ENCODE measurements at places on chromosomes 7 and 10.

DNA sequence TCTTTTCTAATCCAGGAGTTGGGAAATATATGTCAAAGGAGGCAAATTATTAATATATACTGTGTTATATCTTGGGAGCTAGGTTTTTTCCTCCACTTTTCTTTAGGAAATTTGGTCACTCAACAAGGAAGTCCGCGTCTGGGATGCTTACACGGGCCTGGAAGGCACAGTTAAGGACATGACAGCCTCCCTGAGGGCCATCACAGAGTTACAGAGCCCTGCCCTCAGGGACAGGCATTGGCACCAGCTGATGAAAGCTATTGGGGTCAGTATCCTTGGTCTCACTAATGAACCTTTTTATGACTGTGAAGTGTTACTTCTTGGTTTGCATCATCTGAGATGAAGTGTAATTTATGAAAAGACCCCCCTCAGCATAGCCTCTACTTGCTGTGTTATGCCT is 74.7 kb downstream of the DNAH11 start:
- no peak for DNase-seq

- no peak for DNase-seq
These were observed 3.6 kb downstream of the ZSCAN21 start for GRCh38 chr7:100053215-100053614.

DNA sequence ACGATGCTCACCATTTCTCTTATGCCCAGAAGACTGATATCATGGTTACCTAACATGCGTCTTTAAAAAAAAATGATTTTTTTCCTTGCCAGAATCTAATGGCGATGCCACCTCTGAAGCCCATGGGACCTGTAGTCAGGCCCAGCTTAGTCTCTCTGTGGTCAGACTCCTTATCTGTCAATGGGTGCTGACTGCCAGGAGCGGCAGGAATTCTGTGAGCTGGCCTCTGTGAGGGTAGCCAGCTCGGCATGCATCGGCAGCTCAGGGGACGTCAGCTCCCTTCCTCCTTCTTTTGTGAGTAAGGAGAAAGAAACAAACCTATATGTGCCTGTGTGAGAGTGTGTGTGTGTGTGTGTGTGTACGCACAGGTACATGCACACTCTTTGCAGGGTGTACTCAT is 49.9 kb upstream of the ZRANB1 start:
- no peak for DNase-seq

GRCh38 chr7:151248346-151249033 is at the start of gene SMARCD3:
SMARCD3 (minus strand) TSS chr7:151248694; CDS start chr7:151248562, 132 bp downstream.
- DNase-seq, result no peak

- DNase-seq, result no peak
These were observed 63.1 kb downstream of the MICALL2 start for GRCh38 chr7:1396195-1396594.

GRCh38 chr7:100753750-100754149 is 20.4 kb downstream of the ZAN start:
- no peak for DNase-seq

GRCh38 chr7:143002898-143003297 is 24.0 kb downstream of the OR9A2 start:
- no peak for DNase-seq

- DNase-seq, result no peak
These were observed 154.3 kb downstream of the ELAPOR2 start for GRCh38 chr7:86904949-86905834.

DNA sequence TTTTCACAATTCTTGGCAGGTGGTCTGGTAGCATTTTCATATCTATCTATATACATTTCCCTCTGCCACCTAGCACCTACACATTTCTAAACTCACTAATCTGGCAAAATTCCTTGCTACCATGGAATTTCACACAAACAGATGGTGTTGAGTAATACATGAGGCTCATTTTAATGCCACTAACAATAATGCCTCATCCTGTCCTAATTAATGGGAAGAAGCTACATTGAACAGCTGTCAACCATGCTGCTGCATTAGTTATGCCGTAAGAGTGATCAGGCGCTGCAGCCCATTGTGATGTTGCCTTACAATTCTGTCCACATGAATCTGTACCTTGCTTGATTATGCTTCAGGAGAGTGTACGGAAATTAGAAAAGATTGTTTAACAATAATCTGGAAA is 23.2 kb downstream of the COL1A2 start:
- no peak for DNase-seq

GRCh38 chr7:83873459-83873858 is 224.5 kb upstream of the SEMA3E start:
- no peak for DNase-seq

GRCh38 chr10:116756277-116756676 is 13.9 kb upstream of the HSPA12A start:
- DNase-seq, result no peak

- no peak for DNase-seq
These were observed 4.9 kb upstream of the COL17A1 start for GRCh38 chr10:104090611-104091010.

GRCh38 chr10:18793951-18794350 is 134.7 kb downstream of the ARL5B start:
- no peak for DNase-seq

DNA sequence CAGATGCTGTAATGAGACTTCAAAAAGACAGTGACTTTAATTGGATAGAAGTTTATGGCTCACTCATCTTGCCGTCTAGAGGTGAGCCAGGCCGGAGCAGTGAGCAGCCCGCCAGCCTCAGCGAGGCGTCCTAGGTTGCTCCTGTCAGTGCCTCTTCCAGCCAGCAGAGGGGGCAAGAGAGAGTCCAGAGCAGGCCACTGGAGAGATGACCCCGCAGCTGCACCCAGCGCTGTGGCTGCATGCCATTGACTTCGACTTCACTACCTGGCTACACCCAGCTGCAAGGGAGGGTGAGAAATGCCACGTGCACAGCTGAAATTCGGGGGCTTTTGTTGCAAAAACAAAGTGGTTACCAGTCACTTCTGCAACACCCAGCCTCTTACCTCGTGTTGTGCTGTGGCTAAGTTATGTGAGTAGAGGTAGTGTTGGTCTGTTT is 26.5 kb downstream of the NUB1 start:
- DNase-seq, result peak; percentile 66

DNA sequence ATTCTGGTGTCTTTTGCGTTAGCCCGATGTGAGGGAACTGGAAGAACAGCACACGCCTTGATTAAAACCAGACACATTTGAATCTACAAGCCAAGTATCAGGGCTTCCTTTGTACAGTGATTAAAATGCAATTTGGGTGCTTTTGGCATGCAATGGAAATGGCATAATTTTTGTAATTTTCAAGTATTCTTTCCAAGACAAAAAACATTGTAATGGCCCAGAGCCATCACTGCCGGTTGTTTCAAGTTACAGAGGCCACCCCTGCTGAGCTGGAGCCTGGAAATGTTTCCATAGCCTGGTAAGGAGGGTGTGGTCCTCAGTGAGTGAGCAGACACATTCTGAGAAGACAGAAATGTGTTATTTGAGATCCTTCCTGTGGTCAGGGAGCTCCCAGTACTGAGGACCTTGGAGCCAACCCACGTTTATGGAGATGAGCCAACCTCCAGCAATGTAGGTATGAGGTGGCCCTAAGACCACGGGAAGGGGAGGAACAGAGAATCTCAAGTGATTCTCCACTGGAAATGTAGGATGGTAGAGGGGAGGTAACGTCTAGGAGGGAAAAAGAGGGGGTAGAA is 20.9 kb downstream of the TEX36 start:
- DNase-seq, result no peak

DNA sequence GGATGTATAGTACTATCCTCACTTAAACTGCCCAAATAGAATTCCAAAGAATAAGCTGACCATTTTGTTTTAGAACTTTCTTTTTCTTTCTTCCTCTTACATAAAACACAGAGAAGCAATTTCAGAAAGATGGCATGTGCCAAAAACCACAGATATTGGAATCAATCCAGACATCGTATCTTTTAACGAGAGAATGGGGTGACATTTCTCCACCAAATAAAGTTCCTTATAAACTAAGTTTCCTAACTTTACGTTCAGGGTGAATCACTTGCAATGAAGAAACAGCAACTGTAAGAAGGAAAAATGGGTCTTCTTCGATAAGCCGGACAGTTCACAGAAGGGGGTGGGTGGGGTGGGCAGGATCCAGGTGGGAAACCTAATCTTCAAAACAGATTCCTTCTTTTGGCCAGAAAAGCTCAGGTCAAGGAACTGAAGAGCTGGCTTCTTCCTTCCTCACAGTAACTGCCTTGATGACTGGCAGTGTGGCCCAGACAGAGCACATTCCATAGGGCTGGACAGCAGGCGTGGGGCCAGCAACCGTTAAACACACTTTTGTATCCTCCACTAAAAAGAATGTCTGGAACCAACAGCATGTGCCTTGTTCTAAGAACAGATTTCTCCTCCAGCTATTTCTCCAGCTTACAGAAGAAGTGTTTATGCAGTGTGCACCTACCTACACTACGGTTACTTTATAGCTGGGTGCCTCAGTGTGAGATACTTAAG is 31.5 kb downstream of the CREB3L2 start:
- DNase-seq, result no peak

- no peak for DNase-seq
These were observed 78.8 kb downstream of the PDSS1 start for GRCh38 chr10:26776258-26776657.

GRCh38 chr10:32981760-32982159 is 23.7 kb upstream of the ITGB1 start:
- no peak for DNase-seq

GRCh38 chr7:27585781-27586447 is 76.8 kb downstream of the HIBADH start:
- DNase-seq, result no peak

DNA sequence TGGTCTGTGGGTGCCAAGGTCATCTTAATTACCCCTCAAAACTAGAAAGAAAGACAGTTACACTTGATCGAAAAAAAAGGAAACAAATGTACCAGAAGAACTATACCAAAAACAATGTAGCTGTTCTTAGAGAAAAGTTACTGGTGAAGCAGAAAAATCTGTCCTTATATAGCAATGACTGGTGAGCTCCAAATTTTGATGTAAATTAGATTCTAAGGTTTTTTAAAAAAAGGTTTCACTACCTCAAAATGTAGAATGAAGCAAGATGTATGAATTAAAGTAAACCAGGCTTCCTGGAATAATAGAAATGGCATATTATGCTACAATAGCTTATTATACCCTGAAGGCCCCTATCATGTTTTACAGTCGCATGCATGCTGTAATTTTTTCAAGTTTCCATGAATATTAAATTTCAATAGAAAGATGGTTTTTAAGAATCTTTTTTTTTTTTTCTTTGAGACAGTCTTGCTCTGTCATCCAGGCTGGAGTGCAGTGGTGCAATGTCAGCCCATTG is 28.4 kb upstream of the FKBP9 start:
- DNase-seq, result no peak

GRCh38 chr7:64999165-65000004 is 7.1 kb downstream of the ERV3-1 start:
- DNase-seq, result no peak

GRCh38 chr10:71471006-71471405 is 74.3 kb downstream of the CDH23 start:
- DNase-seq, result no peak

DNA sequence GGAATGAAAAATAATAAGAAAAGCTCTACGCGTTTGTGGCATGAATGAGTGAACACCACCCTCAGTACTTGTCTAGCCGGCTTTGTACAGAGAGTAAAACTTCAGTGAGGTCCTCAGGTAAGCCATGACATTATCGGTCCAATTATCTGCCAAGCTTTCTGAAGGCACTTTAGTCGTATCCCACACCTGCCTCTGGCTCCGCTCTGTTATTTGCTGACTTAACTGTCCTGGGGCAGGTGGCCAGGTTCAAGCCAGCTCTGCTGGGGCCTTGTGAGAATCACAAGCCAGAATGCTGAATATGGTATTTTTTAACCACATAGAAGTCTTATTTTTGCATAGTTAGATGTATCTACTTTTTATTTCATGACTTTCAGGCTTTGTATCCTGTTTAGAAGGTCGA is 66.0 kb upstream of the FHIP2A start:
- DNase-seq, result no peak

DNA sequence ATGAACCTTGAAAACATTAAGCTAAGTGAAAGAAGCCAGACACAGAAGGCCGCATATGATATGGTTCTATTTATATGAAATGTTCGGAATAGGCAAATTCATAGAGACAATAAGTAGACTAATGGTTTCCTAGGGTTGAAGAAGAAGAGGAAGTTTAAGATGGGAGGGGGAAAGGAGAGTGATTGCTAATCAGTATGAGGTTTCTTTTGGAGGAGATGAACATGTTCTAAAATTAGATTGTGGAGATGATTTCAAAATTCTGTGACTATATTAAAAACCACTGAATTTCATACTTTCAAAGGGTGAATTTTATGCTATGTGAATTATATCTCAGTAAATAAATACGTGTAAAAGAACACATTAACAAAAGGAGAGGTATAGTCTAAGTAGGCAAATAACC is 176.4 kb upstream of the HPS1 start:
- DNase-seq, result no peak

DNA sequence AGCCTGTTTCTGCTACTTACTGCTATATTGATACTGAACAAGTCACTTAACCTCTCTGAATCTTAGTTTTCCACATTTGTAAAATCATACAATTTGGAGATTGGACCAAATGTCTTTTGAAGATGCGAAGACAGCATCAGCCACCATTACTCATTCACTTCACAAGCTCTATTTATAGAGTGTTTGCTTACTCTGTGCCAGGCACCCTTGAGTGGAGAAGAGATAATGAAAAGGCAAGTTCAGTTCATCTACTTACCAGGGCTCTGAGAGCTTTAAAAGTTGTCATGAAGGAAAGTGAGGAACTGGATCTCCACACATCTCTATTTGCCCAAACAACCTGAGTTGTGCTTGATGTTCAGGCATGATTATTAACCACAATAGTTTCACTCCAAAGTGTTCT is 277.5 kb downstream of the CSTF2T start:
- DNase-seq, result no peak

GRCh38 chr10:132617737-132618052 is 80.1 kb downstream of the INPP5A start:
- no peak for DNase-seq

DNA sequence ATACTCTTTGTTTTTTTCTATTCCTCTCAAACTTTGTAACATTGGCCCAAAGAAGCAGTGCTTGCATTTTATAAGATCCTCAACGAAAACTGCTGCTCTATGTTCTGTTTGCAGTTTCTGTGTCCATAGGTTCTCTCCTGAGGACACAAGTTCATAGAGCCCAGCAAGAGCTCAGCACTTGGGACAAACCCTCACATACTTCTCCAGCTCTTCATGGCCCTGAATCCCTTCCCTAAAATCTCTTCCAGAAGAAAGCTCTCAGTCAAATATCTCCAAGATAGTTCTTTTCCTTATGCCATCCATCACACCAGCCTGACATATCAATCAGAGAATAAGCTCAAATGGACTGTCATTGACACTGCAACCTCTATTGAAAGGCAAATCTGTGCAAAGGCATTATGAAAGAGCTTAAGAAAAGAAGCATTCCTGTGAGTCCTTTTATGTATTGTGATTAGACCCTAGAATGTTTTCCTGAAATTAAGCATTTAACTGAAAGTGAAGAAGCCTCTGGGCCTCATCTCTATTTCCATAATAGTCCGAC is 405.5 kb downstream of the ANKRD7 start:
- DNase-seq, result no peak

- no peak for DNase-seq
These were observed 315.7 kb downstream of the NRG3 start for GRCh38 chr10:82190432-82191260.

GRCh38 chr10:110568055-110568735 is 700 bp downstream of the SMC3 start:
- peak; percentile 37 for DNase-seq

- DNase-seq, result no peak
These were observed 138.1 kb upstream of the UNC5B start for GRCh38 chr10:71074176-71074755.

Data from stimulated activated CD8-positive, alpha-beta memory T cell treated with anti-CD3 and anti-CD28 coated beads, Interleukin-4, amount 100 ng/mL, for 24 hours (primary cell).